Smooth muscle cell of bladder (primary cell): ENCODE measurements at places on chromosomes 3 and 15. TPM values are rescaled to one million over a fixed set of nuclear protein-coding genes. Genes with fewer than 3 reads are reported as not detected.

Gene GPR149
- not detected in 2 replicates for total RNA-seq

Gene UCN2
- total RNA-seq, result 0.83 and 1.00 TPM in 2 replicates

Gene KLHL25
- 3.7 and 4.4 TPM in 2 replicates for total RNA-seq

Gene SLC27A2
- total RNA-seq, result 0.85 and 0.92 TPM in 2 replicates

Gene C3orf49
- total RNA-seq, result not detected in 2 replicates

Gene DLEC1
- total RNA-seq, result 0.09 and 0.14 TPM in 2 replicates

Gene PTH1R
- total RNA-seq, result under 0.01 and 0.28 TPM in 2 replicates

Gene CLEC3B
- total RNA-seq, result 1.2 and 2.0 TPM in 2 replicates

Gene GOLGA6D
- not detected in 2 replicates for total RNA-seq

Gene PEX11A
- 8.0 and 8.8 TPM in 2 replicates for total RNA-seq

Gene UACA
- total RNA-seq, result 87.3 and 95.9 TPM in 2 replicates

Gene CLDN11
- total RNA-seq, result 563 and 624 TPM in 2 replicates

Gene AADACL2
- total RNA-seq, result not detected in 2 replicates

Gene FEZF2
- total RNA-seq, result not detected in 2 replicates

Gene ARHGEF26
- total RNA-seq, result 1.8 and 2.5 TPM in 2 replicates

Gene CEP97
- total RNA-seq, result 7.3 and 9.4 TPM in 2 replicates

Gene RBP2
- total RNA-seq, result not detected in 2 replicates

Gene MST1
- total RNA-seq, result 6.0 TPM in 2 replicates

Gene MESP2
- 0.37 and 0.57 TPM in 2 replicates for total RNA-seq

Gene SYNPR
- not detected in 2 replicates for total RNA-seq

Gene TMEM207
- total RNA-seq, result not detected in 2 replicates

Gene MKRN3
- 0.28 and 1.4 TPM in 2 replicates for total RNA-seq

Gene NR1D2
- 27.4 and 31.6 TPM in 2 replicates for total RNA-seq

Gene GATA2
- total RNA-seq, result 1.4 and 1.8 TPM in 2 replicates

Gene ITGB5
- 358 and 471 TPM in 2 replicates for total RNA-seq

Gene RHCG
- total RNA-seq, result 0.09 and 0.14 TPM in 2 replicates

Gene DZIP1L
- total RNA-seq, result 21.2 and 29.4 TPM in 2 replicates

Gene TRIM71
- not detected in 2 replicates for total RNA-seq

Gene TGM4
- not detected in 2 replicates for total RNA-seq

Gene CDC25A
- total RNA-seq, result 1.00 and 1.3 TPM in 2 replicates

Gene GOLGA8S
- under 0.01 TPM in 2 replicates for total RNA-seq

Gene TRIM42
- not detected in 2 replicates for total RNA-seq

Gene SEMA7A
- 3.8 and 7.0 TPM in 2 replicates for total RNA-seq
